Activated CD4-positive, alpha-beta memory T cell treated with anti-CD3 and anti-CD28 coated beads, Interleukin-2, amount 10 ng/mL, durations not matched to agents 7 days and 5 days (primary cell): ENCODE measurements at places on chromosomes 4 and X. TPM values are rescaled to one million over a fixed set of nuclear protein-coding genes. Genes with fewer than 3 reads are reported as not detected.

DNA sequence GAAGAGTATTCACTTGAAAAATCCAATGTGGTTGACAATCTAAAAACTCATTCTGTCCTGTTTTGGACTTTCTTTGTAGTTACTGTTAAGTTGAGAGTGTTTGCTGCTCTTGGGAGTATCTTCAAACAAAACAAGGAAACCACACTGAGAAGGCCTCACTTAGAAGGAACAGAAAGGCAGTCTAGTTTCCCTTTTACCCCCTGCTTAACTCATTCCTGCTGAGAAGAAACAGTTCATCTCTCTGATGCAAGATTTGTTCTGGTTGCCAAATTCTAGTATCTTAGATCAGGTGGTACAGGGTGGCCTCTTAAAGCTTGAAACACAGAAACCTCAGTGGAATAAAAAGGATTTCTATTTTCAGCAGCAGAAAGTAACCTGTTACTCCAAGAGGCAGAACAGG is 41.4 kb downstream of the GUCY2F start:
- no peak for DNase-seq

PAGE5 gene
- not detected for total RNA-seq

GRCh38 chr4:32876546-32876945 is 2156.4 kb downstream of the PCDH7 start:
- DNase-seq = no peak

- no peak for DNase-seq
Measured at GRCh38 chr4:24559889-24560288, 24.5 kb downstream of the DHX15 start.

- no peak for DNase-seq
Measured at GRCh38 chr4:65960751-65961150, 290.5 kb upstream of the EPHA5 start.

UGT2A1 gene
- not detected for total RNA-seq

IL15 gene
- total RNA-seq = 3.9 TPM

DNA sequence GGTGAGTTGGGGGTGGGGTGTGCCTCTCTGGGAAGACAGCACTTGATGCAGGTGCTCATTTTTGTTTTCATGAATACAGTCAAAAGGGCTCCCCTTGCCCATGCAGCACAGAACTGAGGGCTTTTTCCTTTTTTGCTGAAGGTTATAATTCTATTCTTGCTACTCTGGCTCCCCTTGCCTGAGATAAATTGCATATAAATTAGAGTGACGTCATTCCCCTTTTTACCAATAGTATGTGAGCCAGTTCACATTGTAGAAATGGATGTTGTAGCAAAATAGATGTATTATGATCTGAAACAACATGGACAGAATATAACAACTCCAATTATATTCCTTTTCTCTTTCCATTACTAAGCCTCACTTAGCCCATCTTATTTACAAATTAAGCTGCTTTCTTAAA is 28.4 kb downstream of the CXorf58 start:
- DNase-seq = no peak

DNA sequence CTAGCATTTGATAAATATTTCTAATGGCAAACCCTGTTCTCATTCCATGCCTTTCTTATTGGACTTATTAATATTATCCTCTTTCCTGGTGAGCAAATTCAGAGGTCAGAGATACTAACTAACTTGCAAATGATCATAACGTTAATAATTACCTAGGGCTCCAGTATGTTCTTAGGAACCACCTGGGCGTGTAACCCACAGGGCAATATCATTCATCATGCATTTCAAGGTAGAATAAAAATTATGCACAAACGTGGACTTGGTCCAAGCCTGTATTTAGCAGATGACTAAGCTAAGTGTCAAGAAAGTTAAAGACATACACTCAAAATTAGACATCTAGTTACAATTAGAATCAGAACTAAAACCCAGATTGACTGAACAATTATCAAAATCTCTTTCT is 850.1 kb downstream of the TRIML1 start:
- no peak for DNase-seq

FGFBP1 gene
- total RNA-seq = not detected

ZNF711 gene
- total RNA-seq = 0.30 TPM

- DNase-seq = no peak
Measured at GRCh38 chr4:86688026-86688425, 93.9 kb downstream of the PTPN13 start.

SCML2 gene
- total RNA-seq = 2.5 TPM

GRCh38 chrX:110321081-110321480 is 3.2 kb upstream of the AMMECR1 start:
- DNase-seq = no peak

DNA sequence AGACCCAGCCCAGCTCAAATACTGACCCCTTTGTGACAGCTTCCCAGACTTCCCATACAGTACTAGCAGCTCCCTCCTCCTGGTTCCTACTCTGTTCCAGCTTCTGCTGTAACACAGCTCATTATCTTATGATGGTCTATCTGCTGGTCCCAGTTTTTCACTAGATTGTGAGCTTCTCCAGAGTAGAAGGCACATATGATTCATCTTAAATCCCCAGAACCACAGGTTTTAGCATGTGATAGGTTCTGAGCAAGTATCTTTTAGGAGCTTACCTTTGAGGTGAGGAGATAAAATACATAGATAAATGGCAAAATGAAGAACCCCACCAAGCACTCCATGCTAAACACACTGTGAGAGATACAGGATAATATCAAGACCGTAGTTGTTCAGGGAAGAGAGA is 27.6 kb upstream of the ANXA3 start:
- DNase-seq = no peak

GRCh38 chr4:64713256-64713840 is 304.1 kb upstream of the TECRL start:
- no peak for DNase-seq
